Left colon (tissue), 2 donors: ENCODE measurements at places on chromosomes 6 and 20. TPM values are rescaled to one million over a fixed set of nuclear protein-coding genes. Genes with fewer than 3 reads are reported as not detected.
A peak's percentile ranks its signal among the peaks of the same experiment; 100 is the strongest.

The ID4 gene
- 2.8 TPM for total RNA-seq

The ZNF76 gene
- total RNA-seq, result 29.1 TPM

The BTBD9 gene
- total RNA-seq, result 31.3 TPM

The TCP1 gene
- 172 TPM for total RNA-seq

The SLC22A2 gene
- not detected for total RNA-seq

The ROS1 gene
- 2.6 TPM for total RNA-seq

The RXRB gene
- total RNA-seq, result 34.4 TPM

The SPATA25 gene
- total RNA-seq, result 3.2 TPM

The PANK2 gene
- 26.9 TPM for total RNA-seq

DNA sequence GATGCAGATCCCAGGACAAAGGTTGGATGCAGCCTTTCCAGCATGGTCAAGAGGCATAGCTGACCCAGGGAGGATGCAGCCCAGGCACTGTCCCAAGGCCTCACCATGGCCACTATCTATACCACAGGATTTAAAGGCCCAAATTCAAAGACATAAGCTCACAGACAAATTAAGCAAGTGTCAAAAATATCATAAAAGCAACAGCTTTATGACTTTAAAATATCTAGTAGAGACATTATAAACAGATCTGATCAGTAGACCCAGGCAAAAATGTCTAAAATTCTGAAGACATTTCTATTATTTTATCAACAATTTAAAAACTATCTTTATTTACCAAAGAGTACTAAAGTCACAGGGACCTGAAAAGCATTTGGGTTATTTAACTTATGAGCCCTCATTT is 373.5 kb downstream of the CDC5L start:
- no peak for DNase-seq

DNA sequence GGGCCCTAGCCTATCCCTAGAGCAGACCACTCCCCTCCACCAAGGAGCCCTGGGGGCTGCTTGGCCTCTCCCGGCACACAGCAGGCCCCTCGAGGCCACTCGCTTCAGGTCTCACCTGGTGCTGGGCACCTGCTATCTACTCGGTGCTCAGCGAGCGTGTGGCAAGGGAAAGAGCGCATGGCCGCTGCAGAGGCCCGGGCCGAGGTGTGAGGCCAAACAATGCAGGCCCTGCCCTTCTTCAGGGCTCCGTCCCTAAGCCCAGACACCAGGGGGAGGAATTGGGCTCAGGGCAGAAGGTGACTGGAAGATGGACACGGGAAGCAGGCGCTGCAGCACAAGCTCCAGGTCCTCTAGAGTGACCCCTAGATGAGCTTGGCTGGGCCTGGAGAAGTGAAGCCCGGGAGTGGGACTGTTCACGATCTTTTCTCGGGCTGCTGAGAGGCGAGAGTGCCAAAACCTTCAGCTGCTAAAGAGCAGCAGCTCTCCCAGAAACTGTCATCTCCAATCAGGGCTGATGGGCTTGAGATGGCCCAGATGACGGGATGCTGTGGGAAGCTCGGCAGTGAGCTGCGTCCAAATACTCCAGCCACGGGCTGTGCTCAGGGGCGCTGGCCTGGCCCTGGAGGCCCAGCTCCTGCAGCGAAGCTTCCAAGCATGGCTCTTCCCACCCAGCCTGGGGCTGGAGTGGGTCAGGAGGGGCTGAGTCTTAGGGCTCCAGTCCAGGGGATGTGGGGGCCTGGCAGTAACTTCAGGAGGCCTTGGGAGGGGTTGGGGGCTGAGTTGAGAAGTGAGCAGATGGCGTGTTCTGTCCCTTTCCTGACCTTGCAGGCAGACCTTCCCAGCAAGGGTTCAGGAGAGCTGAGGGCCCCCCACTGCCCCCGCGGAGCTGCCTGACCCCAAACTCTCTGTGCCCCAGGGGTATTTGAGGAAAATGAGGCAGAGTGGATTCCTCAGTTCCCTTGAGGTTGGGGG is 43.7 kb downstream of the APCDD1L start:
- peak; percentile 33 for DNase-seq

- no peak for DNase-seq
These were observed 78.3 kb upstream of the FYN start for GRCh38 chr6:111951497-111952085.

DNA sequence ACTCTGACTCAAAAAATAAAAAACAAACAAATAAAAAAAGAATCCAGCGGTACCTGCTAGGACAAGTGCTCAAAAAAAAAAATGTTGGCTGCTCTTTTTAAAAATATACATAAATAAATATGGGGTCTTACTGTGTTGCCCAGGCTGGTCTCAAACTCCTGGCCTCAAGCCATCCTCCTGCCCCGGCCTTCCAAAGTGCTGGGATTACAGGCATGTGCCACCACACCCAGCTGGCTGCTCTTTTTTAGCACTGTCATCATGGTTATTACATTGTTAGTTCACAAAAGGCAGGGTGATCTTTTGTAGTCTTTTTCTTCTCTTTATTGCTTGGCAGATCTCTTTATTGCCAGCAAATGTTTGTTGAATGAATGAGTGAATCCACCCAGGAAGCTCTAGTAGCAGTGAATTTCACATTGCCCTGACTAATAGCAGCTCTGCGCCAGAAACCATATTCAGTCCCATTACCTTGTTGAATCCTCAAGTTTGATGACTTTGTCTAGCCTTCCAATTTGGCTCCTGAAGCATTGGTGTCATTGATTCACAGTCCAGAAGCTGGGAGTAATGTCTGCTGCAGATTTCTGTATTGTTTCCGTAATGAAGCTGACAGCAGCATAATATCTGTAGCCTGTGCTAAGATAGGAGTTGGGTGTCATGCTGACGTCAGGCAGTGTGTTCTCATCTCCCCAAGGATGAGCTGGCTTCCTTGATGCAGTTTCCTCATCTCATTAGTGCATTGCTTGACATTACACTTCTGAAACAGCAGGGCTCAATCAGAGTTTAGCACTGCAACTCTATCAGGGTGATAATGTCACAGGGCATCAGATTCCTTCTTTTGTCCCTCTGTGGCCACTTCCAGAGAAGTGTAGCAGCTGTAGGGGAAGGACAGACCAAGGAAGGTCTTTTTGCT is 84.9 kb upstream of the TGM3 start:
- DNase-seq, result peak; percentile 44

DNA sequence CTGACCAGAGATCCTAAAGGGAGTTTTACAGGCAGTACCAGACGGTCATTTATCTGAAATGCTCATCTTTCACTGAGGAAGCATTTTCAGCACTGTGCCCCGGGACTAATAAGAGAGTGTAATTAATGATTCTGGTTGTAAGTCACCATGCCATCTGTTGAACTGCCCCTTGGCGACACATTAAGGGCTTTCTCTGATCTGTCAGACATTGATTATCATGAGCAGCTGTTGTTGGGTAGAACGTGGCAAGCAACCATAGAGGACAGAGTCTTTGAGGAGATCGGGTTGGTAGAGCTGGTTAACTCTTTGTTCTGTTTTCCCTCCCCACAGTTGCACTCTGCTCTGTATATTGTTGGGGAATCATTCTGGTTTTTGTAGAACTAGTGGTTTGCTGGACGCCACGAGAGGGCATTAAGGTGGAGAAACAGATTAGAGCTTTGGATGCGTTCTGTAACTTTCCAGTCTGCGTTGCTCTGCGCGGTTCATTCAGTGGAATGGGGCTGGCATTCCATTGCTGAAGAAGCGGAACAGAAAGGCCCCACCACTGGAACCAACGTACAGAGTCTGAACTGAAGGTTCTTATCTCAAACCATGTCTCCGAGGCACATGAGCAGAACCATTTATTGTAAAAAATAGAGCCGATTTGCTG is 34.3 kb downstream of the RPRD1B start:
- DNase-seq, result no peak

- no peak for DNase-seq
These were observed 139.8 kb downstream of the SOX4 start for GRCh38 chr6:21733311-21733710.

DNA sequence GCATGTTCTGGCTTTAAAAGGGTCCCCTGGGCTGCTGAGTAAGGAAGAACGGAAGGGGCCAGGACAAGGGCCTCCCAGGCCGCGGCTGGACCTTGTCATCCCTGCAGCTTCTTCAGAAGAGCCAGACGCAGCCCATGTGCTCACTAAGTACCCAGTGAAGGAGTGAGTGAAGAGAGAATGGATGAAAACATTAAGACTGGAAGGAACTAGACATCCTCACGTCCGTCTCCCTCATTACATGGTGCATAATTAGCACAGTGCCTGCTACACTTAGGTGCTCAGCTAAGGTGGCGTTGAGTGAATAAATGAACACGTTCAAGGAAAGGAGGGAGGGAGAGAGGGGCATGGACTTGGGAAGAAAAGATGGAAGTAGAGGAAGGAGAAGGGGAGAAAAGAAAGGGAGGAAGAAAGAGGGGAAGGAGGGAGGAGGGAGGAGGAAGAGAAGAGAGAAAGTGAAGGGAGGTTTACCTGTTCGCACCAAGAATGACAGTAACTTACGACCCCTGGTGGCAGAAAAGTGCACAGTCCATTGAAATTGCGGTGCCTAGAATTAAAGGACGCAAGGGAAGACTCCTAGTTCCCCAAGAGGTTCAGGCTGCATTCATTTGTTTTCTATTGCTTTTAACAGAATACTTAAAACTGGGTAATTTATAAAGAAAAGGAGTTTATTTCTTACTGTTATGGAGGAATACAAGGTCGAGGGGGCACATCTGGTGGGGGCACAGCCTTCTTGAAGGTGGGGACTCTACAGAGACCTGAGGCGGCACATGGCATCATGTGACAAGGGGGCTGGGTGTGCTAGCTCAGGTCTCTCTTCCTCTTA is 8.0 kb downstream of the TP53RK start:
- DNase-seq, result peak; percentile 80

DNA sequence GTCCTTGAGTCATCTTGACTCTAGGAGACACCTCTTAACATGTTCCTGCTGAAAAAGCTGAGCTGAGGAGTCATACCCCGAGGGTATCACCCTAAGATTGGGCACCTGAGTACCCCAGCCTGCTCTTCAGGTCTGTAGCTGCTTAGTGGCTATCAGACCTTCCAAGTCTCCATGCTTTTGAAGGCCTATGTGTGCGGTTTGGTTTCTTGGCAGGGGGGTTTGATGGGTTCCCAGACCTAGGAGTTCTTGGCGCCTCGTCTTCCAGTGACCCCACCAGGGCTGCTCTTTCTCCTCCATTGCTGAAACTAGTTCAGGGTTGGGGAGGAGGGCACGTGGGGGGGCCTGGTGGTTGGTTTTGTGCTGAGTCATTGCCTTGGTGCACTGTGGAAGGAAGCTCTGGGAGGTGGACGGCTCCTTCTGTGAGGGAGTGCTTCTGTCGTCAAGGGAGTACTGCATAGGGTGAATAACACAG is 20.1 kb downstream of the IGF2R start:
- DNase-seq, result no peak

GRCh38 chr6:16769986-16770376 is 8.7 kb upstream of the ATXN1 start:
- no peak for DNase-seq

- DNase-seq, result no peak
These were observed 8.6 kb downstream of the MAP3K5 start for GRCh38 chr6:136783495-136784270.

- DNase-seq, result no peak
These were observed 92.6 kb downstream of the THBS2 start for GRCh38 chr6:169160855-169161560.

DNA sequence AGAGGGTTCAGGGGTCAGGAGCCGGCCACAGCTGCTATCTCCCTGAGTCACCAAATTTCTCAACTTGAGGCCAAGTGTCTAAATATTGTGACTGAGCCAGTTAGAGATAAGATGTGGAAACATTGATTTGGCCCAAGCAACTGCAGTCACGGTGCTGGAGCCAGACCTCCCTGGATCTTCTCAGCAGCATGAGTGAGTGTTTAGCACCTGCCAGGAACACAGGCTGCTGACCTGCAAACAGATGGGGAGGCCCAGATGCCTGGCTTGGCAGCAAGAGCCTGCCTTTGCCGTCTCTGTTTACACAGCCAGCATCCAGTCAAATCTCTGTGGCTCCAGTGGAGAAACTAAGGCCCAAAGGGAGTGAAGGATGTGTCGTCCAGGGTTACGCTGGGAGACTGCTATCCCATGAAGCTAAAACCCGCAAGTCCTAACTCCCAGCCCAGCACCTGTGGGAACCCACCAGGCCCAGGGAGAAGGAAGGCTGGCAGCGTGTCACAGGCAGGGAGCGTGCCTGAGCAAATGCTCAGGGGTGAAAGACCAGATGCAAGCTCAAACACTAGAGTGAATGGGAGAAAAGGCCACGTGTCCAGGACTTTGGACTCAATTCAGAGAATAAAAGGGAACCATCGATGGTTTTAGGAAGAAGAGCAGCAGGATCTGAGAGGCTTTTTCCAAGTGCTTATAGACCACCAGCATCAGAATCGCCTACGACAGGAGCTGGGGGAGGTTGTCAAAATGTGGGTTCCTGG is 15.9 kb upstream of the PTGIS start:
- peak; percentile 42 for DNase-seq

- DNase-seq, result no peak
These were observed 64.3 kb downstream of the MKKS start for GRCh38 chr20:10369723-10370090.

DNA sequence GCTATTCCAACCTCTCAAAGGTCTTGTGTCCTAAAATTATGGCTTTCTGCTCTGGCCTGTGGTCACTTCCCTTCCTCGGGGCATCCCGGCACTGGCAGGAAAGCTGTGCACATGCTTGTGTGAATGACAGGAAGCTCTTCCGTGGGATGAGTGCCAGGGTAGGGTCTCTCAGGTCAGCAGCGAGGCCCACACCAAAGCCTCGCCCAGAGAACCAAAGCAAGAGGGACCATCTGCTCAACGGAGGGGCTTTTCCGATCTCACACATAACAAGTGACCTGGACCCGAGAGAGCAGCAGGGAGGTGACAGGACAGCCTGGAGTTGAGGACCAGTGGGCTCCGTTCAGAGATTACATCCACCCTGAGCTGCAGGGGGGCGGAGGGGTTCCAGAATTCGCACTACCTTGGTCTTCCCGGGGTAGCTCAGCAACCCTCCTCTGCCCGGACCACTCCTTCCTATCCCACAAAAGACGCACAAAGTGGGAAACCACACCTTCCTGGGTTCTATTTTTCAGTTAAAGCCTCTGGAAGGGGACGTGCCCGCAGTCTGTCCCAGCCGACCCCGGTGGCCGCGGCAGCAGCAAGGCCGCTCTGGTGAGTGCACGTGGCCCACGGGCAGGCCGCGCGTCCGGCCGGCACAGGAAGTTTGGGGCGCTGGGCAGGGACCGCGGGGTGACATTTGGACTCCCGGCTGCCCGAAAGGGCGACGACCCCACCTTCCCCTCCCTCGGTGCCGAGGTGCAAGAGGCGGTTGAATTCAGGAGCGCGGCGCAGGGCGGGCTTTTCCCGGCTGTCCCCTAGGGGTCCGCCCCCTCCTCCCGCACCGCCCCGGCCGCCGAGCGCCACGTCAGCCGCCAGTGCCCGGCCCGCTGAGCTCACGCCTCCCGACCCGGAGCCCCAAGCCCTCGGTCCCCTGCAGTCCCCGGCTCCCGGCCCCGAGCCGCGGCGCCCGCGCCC is 988 bp downstream of the TXNDC5 start:
- DNase-seq, result peak; percentile 63

GRCh38 chr6:150230832-150231524 is 88.1 kb downstream of the PPP1R14C start:
- no peak for DNase-seq

GRCh38 chr6:35148167-35148741 is 7.1 kb upstream of the TCP11 start:
- no peak for DNase-seq

GRCh38 chr20:56588996-56589395 is 40.1 kb upstream of the TFAP2C start:
- DNase-seq, result no peak

- DNase-seq, result no peak
These were observed 127.7 kb downstream of the PDSS2 start for GRCh38 chr6:107331409-107332386.

GRCh38 chr20:38665094-38665493 is 59.2 kb upstream of the SLC32A1 start:
- DNase-seq, result no peak

- DNase-seq, result no peak
These were observed 3.0 kb upstream of the HTR1E start for GRCh38 chr6:86934365-86934764.
